ENCODE measurements at places on chromosomes 16 and 17. TPM values are rescaled to one million over a fixed set of nuclear protein-coding genes. Genes with fewer than 3 reads are reported as not detected.

The CMTM2 gene
- not detected for total RNA-seq

The KRT28 gene
- total RNA-seq = not detected

The ARL2BP gene
- total RNA-seq = 49.5 TPM

The PIK3R6 gene
- not detected for total RNA-seq

The PDIA2 gene
- not detected for total RNA-seq

The CX3CL1 gene
- 89.1 TPM for total RNA-seq

The CDC42EP4 gene
- total RNA-seq = 10.7 TPM

The ABCC11 gene
- not detected for total RNA-seq

The SLC12A3 gene
- total RNA-seq = not detected

The SKAP1 gene
- not detected for total RNA-seq

The PRDM7 gene
- total RNA-seq = not detected

The SP6 gene
- total RNA-seq = 0.49 TPM

The KRTAP9-8 gene
- total RNA-seq = not detected

The PPP1R27 gene
- not detected for total RNA-seq

The PRSS22 gene
- not detected for total RNA-seq

Data from bladder microvascular endothelial cell (primary cell).